SJSA1 (cell line): ENCODE measurements at places on chromosomes 7 and 10. TPM values are rescaled to one million over a fixed set of nuclear protein-coding genes. Genes with fewer than 3 reads are reported as not detected.

GRCh38 chr7:19051767-19052375, 65.6 kb downstream of the TWIST1 start:
- DNase-seq = no peak

TAS2R4 gene
- total RNA-seq = 0.05 and 0.22 TPM in 2 replicates

SRRM3 gene
- 0.24 TPM in 1 of 2 replicates, not detected in the other for total RNA-seq

DNA sequence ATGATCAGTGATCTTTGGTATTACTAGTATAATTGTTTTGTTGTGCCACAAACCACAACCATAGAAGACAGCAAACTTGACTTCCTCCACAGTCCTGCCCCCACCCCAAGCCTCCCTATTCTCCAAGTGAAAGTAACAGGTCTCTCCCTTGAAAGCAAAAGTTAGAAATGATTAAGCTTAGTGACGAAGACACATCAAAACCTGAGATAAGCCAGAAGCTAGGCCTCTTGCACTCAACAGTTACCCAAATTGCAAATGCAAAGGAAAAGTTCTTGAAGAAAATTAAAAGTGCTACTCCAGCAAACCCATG, 7.5 kb downstream of the SAR1A start:
- DNase-seq = no peak
